Lower lobe of right lung (tissue), 2 donors: ENCODE measurements at places on chromosomes 5 and 9. TPM values are rescaled to one million over a fixed set of nuclear protein-coding genes. Genes with fewer than 3 reads are reported as not detected.

DNA sequence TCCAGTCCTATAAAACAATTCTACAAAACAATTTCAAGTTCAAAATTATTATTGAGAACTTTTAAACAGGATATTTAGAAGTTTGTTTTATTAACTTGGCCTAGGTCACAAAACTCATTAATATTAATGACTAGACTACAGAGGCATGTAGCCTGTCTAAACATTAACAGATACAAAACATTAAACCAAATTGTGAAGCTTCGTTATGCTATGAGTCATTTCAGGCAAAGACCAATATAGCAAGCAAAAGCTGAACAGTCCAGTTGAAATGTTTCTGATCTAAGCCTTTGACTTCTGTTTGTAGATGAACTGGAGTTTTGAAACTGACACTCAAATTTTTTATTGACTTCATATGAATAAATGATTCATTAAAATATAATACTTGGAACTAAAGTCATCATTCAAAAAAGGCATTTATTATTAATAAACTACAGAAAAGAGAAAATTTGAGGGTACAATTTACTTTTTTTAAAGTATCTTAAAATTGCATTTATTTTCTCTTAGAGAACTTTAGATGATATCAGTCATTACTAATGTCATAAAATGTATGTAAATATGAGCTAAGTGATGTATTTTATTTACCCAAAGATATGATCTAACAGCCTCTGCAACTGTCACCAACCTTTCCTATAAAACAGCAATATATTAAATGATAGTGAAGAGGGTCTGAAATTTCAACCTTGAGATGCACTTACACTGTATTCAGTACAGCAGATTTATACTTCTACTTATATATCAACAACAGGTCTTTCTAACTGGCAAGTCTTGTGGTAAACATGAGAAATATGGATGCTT is 188.8 kb downstream of the COMMD10 start:
- H3K4me3 ChIP-seq: no peak overlapping the region
- H3K27me3 ChIP-seq: no peaks in the 10 kb centered on the region
- H3K27ac ChIP-seq: no peak overlapping the region

DNA sequence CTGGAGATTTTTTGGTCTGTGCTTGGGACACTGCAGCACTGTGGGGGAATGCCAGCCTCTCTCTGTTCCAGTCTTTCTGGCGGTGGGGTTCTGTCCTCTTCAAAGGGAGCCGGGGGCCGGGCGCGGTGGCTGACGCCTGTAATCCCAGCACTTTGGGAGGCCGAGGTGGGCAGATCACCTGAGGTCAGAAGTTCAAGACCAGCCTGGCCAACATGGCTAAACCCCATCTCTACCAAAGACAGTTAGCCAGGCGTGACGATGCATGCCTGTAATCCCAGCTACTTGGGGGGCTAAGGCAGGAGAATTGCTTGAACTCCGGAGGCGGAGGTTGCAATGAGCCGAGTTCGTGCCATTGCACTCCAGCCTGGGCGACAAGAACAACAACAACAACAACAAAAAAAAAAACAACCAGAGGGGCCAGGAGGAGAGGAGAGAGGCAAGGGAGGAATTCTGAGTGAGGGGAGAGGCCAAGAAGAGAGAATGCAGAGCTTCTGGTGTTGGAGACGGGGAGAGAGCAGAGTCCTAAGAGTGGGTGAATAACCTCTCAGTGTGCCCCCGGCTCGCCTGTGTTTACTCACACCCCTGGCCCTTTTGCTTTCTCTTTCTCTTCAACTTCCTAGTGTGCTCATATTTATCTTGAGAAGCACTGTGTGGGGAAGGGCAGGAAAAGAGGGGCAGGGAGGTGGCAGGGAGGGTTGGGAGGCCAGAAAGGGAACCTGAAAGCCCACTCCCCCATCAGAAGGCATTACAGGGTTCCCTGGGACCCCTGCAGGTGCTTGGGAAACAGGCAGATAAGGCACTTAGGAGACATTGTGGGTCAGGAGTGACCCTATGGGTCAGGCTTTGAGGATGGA is 3.2 kb upstream of the SET start:
- DNase-seq: peak; percentile 57
- peak overlapping the region; percentile 89 for H3K27ac ChIP-seq
- H3K4me3 ChIP-seq: peak overlapping the region; percentile 41
- H3K36me3 ChIP-seq: no peaks in the 10 kb centered on the region
- H3K27me3 ChIP-seq: no peaks in the 10 kb centered on the region

DNA sequence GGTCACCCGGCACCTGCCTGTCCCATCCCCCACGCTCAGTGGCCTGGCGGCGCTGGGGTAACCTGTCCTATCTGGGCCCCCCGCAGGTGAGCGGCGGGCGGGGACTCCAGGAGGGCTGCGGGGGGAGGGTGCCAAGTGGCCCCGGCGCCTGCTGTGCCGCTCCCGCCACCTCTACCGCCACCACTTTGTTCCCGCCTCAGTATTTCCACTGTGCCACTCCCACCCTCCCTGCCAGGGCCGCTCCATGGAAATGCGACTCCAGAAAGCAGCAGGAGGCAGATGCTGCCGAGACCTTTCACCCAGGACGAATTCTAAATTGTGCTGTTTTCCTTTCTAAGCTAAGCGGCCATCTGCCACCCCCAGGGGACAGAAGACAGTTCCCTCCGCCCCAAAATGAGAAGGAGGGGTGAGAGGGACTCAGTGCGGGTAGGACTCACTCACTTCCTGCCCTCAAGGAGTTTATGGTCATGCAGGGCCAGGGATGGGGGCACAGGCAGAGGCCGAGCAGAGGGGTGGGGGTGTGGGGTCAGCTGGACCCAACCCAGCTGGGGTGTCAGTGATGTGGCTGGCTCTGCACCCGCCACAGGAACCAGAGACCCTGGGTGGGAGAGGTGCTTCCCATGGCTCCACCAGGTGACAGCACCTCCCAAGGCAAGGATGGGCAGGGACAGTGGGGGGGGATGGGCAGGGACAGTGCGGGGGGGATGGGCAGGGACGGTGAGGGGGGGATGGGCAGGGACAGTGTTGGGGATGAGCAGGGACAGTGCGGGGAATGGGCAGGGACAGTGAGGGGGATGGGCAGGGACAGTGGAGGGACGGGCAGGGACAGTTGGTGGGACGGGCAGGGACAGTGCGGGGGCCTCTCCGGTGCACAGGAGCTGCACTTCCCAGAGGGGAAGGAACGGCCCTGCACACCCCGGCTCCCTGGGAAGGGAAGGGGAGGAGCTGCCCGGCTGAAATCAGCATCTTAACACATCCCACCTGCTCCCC is 17.8 kb downstream of the NOTCH1 start:
- peaks cover 9% of the 10 kb centered on the region for H3K36me3 ChIP-seq
- H3K27ac ChIP-seq: peak overlapping the region; percentile 74
- DNase-seq: no peak
- no peak overlapping the region for H3K4me3 ChIP-seq
- H3K27me3 ChIP-seq: no peaks in the 10 kb centered on the region

GRCh38 chr9:34653151-34654072 is 1.4 kb downstream of the IL11RA start:
- H3K4me1 ChIP-seq: peaks cover 45% of the 10 kb centered on the region
- no peak overlapping the region for H3K4me3 ChIP-seq
- no peak for DNase-seq
- peaks cover 25% of the 10 kb centered on the region for H3K36me3 ChIP-seq
- H3K27me3 ChIP-seq: no peaks in the 10 kb centered on the region

NUDT12 gene
- 11.8 TPM for total RNA-seq

SEPTIN8 gene
- 32.8 TPM for total RNA-seq

MYO10 gene
- 51.5 TPM for total RNA-seq

- H3K4me1 ChIP-seq: no peaks in the 10 kb centered on the region
- H3K4me3 ChIP-seq: no peak overlapping the region
- no peak overlapping the region for H3K27ac ChIP-seq
- DNase-seq: no peak
- H3K27me3 ChIP-seq: no peaks in the 10 kb centered on the region
Observed at GRCh38 chr5:119681734-119682133, 52.4 kb downstream of the FAM170A start.

GRCh38 chr9:8536845-8537244 is 737.3 kb upstream of the DMAC1 start:
- no peaks in the 10 kb centered on the region for H3K4me1 ChIP-seq
- no peaks in the 10 kb centered on the region for H3K36me3 ChIP-seq
- H3K27me3 ChIP-seq: no peaks in the 10 kb centered on the region
